ENCODE measurements at places on chromosomes 11 and 22.

DNA sequence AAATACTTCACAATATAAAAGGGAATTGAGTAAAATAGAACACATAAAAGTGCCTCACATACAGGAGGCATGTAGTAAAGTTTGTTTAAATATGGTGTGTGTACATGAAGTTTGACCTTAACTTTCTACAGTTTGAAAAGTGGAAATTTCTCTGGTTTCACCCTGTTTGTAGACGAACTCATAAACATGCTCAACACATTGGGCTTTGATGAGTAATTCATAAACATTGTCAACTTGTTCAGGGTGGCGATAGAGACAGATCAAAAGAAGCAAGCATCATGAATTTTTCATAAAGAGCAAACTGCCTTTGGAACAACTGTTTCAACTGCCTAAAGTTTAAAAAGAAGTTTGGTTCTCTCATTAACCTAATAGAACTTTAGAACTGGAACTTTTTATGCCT is 9.1 kb downstream of the SLN start:
- DNase-seq = no peak

- DNase-seq = no peak
Measured at GRCh38 chr11:37182031-37182430, 584.0 kb upstream of the RAG2 start.

- no peak for DNase-seq
Measured at GRCh38 chr22:32926600-32926999, 125.1 kb downstream of the TIMP3 start.

DNA sequence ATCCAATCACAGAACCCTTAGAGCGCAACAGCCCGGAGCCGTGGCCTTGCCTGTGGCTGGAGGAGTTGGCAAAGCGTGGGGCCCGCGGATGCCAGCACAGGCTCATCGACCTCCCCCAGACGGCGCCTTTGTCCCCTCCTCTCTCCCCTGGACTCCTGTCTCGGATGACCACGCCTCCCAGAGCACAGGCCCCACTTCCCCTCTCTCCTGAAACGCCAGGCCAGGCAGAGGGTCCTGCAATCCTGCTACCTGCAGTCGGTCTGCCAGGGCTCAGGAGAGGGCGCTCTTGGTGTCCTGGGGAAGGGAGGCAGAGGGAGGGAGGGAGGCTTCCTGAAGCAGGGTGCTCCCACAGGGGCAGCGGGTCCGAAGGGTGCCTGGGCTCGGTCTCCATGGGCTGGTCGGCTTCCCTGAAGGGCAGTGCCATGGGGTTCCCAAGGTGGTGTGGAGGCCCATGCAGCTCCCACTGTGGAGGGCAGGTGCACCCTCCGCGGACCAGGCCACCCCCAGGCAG is 16.6 kb upstream of the TTLL12 start:
- DNase-seq = no peak

DNA sequence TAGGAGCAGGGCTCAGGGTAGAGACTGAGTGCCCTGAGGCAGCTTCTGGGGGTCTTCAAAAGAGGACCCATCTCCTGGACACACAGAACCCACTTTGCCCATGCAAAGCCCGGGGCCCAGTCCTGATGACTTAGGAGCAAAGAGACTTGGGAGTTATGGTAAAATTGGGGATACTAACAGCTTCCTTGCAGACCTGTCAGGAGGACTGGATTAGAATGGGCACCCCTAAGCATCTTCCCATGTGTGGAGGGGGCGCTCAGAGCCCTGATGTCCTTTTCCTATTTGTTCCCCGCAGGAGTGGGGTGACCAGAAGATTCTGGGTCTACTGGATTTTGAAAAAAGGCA is 100.0 kb downstream of the WNT7B start:
- DNase-seq = no peak

DNA sequence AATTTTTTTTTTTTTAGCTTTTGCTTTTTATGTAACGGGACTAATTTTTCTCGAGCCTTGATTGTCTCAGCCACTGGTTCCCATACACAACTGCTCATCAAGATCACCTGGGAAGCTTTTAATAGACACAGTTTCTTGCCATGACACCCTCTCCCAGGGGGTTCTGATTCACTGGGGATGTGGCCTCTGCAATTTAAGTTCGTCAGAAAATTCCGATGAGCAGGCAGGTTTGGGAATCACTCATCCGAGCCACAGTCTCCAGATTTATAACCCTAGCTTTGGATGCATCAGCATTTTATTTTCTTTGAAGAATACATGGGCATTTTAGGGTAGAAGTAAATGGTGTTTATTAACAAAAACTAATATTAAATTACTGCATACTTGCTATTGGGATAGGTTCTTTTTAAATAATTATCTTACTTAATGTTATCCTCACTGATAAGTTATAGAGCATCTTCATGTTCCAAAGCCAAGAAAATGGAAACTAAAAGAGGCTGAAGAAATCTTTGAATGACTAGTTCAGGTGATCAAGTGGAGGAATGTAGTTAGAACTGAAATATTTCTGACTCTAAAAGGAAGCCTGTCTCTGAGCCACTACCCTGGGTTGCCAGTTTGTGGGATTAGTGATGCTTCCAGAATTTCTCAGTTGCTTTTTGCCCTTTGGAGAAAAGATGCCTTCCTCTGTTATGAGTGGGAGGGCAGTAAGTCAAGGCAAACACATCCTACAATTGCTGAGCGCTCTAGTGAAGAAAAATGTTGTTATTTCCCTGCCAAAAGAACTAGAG is 319.0 kb downstream of the DDX10 start:
- DNase-seq = no peak

GRCh38 chr22:30427871-30428270 is 2.3 kb downstream of the MTFP1 start:
- DNase-seq = no peak

DNA sequence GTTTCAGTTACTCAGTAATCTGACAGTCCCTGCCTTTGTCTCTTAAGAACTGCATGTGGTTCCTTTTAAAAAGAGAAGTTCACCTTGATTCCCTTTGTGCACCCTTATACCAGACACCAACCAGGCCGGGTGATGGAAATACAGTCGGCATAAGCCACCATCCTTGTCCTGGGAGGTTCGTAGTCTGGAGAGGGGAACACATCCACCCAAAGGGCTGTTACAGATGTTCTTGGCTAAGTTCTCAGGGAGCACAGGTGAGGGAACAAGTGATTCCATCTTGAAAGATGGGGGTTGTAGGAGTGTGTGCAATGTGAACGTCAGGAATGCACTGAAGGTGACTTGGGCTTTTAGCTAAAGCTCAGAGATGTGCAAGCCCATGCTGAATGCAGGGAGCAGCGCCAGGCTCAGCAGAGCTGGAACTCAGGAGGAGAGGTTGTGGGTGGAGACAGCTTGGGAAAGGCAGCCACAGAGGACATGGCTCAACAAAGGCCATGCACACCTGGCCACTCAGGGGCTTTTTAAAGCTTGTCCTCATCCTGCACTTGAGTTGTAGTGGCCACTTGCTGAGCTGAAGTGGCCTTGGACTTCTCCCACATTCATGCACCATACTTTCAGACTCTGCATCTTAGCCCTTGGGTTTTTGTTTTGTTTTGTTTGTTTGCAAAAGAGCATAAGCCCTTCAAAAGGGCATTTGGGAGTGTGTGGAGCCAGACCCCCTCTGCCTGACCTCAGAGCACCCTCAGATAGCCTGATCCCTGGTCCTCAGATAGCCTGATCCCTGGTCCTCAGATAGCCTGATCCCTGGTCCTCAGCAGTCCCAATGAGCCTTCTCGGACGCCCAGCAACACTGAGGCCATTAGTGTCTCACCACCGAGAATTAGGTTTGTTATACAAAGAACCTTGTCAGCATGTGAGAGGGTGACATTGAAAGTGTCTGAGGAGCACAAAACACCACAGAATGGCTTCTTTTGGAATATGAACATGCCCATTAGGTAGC is 12.7 kb upstream of the TMA7B start:
- peak; percentile 35 for DNase-seq

GRCh38 chr11:47992959-47993820 is 12.8 kb downstream of the PTPRJ start:
- DNase-seq = no peak

DNA sequence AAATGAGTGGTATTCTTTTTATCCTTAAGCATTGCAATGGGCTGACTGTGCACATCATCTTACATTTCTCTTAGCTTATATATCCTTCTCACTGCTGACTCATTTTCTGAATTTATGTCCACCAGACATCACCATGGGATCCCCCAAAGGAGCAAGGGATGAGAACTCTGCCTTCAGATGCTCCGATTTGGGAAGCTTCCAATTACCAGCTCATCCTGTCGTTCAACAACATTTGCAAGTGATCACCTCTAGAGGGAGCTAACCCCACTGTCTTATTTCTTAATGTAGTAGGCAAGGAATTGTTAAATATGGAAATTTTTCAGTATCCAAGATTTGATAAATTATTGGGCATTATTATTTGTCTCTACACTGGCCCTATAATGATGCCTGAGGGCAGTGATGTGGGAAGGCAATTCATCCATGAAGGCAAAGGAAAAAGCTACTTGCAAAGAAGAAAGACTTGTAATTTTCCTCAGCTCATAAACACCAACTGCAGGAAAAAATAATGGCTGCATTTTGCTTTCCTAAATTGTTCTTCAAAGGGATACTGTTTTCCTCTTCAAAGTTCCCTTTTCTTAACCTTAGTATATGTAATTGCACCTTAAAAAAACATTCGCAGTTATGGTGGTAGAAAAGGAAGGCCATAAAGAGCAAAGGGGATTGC is 102.4 kb upstream of the FSHB start:
- DNase-seq = no peak

All from memory B cell (primary cell).